Hepatic stellate cell (primary cell): ENCODE measurements at places on chromosomes 4 and X.
A peak's percentile ranks its signal among the peaks of the same experiment; 100 is the strongest.

- DNase-seq, result peak; percentile 87
These were observed at the start of gene ACSL1 for GRCh38 chr4:184825896-184826690. TSS of gene ACSL1 (minus strand) at chr4:184825968. CDS start at chr4:184803514, 22,454 bp downstream.

DNA sequence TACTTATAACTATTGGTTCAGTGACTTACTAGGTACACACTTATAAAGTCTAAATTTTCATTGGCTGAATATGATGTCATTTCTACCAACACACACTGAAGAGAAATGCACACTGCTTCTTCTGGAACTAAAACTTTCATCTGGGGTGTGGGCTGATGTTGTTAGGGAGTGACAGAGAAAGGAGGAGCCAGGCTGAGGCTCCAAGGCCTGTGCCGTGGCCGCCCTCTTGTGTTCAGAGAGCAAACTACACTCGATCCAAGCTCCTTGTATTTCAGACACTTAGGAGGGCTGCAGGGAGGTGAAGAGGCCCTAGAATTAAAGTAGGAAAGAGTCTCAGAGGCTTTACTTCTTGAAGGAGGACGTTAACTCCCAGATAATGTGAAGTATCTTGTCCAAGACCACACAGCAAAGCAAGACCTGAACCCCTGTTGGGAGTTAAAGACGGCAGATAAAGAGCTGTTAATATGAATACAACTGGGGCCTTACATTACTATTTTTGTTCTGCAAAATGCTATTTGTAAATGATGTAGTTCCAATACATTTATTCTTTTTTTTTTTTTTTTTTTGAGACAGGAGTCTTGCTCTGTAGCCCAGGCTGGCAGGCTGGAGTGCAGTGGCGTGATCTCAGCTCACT, 137.5 kb downstream of the AFAP1 start:
- peak; percentile 89 for DNase-seq

DNA sequence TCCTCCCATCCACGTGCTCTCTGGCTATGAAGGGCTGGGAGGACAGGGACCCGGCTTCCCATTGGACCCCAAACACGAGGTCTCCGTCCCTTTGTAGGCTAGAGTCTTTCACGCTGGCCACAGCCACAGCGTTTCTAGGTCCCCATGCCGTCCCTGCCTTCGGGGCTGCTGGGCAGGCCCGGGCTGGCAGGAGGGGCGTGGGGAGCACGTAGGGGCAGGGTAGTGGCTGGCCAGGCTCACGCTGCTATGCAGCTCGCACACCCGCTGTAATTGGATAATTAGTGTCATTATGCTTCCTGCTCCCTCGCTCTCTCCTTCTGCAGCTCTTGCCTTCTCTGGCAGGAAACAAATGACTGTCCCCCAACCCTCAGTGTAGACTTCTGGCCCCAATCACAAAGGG, 9.8 kb downstream of the ATP2B3 start:
- DNase-seq, result no peak

GRCh38 chr4:177190995-177191580, 118.6 kb upstream of the NEIL3 start:
- peak; percentile 21 for DNase-seq

DNA sequence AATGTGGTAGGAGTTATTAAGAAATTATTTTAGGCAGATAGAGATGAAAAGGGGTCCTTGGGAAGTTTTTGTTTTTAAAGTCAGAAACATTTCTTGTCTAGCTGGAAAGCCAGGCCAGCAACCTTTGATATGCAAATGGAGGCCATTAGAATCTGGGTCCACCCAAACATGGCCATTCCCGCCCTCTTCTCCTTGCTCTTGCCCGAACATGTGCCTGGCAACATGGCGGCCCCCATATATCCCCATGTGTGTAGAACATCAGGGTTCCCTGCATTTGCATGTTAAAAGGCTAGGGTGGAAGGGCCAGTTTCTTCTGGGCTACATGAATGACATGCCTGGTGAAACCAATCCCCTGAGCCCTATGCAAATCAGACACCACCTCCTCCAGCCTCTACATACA, 80.7 kb upstream of the PLAC8 start:
- no peak for DNase-seq

- DNase-seq, result no peak
These were observed 240.2 kb upstream of the F9 start for GRCh38 chrX:139290310-139290709.

DNA sequence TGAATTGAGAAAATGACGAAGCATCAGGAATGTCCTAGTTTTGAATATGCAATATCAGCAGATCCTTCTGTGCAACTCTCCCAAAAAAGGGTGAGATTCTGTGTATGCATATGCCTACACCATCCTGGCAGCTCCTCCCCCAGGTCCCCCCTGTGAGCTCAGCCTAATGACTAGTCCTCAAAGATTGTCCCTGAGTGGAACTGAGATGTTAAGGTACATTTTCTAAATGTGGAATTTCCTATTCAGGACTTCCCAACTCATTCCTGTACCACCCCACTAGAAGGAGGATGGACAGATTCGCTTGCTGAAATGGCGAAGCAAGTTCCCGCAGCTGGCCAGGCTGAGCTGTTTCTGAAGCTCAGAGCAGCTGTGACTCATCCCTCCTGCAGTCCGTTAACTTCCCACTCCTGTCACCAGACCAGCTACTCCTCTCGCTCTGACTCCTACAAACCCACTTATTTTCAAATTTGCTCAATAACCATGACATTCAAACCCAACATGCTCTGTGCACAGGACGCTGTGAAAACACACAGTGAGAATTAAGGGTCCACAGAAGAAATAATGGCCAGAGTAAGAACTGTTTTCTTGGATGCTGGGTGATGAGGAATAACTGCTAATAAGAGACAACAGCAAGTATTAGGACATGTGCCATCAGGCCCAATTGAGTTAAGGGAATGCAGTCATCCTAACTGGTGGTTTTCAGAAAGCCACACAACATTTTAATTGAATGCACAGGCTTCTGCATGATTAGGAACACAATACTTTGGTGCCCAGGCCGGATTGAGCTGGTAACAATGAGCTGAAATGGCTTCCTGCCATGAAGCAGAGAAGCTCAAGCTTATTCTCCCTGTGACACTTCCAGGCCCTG, 40.0 kb upstream of the IRF2 start:
- peak; percentile 94 for DNase-seq

DNA sequence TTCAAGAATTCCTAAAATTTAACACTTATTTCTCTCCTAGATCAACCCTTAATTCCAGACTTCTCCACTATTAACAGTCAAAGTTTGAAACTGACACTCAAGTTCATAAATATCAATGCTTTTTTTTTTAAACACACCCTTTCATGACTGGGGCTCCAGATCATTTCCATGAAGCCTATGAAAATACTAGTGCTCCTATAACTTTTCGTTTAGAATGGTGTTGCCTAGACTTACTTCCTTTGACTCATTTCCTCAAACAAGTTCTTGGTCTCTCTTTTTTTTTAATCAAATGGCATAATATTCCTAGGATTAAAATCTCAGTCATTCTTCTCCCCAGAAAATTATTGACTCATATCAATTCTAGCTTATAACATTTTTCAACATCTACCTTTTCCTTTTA, 13.1 kb downstream of the ZMAT1 start:
- DNase-seq, result no peak

- DNase-seq, result no peak
These were observed 15.6 kb upstream of the EXOSC9 start for GRCh38 chr4:121785479-121785878.

DNA sequence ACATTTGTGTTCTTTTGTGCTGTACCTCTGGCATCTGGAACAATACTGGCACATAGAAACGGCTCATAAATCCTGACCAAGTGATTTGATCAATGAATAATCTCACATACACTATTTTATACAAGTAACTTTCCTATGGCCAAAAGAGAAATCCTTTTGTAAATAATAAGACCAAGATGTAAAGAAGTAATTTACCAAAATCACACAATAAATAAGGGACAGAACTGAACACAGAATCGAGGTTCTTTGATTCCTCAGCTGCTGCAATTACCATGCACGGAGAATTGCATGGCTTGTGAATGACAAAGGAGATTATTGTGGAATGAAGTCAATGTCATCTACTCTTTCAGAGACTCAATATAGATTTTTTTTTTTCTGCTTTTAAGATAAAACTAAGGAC, 576.8 kb upstream of the SMIM31 start:
- DNase-seq, result no peak

DNA sequence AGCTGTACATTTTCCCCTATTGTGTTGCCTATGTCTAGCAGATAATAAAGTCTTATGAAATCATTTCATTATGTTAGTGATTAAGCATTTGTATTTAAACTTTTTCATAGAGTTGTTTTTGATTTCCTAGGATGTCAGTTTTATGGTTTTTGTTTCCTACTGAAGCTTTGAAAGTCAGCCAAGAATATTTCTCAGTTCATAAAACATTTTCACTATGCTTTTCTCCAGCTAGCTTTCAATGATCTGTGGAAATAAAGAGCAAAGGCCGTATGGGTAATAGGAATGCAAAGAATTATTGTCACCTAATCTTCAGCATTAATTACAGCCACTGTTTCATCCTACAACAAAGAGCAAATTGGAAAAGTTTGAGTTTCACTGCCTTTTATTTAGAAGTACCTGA, 145.7 kb upstream of the NUDT6 start:
- DNase-seq, result no peak

GRCh38 chr4:48193921-48194468, 59.9 kb upstream of the TXK start:
- DNase-seq, result no peak

- peak; percentile 36 for DNase-seq
These were observed 28.1 kb downstream of the SLC25A43 start for GRCh38 chrX:119427024-119427794.

GRCh38 chr4:152937336-152938236, 1.5 kb downstream of the FHDC1 start:
- peak; percentile 36 for DNase-seq

DNA sequence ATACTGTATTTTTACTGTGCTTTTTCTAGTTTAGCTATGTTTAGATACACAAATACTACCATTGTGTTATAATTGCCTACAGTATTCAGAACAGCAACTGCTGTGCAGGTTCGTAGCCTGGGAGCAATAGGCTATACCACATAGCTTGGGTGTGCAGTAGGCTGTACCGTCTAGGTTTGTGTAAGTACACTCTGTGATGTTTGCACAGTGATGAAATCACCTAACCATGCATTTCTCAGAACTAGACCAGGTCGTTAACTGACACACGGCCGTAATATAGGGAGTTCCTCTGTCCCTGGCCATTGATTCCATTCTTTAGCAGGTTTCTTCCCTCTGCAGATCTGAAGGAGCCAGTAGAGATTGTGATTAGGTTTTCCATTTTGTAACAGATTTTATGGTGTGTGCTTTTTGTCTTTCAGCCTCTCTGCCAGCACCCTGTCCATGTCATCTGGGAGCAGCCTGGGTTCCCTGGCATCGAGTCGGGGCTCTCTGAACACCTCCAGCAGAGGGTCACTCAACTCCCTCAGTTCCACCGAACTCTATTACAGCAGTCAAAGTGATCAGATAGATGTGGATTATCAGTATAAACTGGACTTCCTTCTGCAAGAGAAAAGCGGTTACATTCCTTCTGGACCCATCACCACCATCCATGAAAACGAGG, 59.5 kb downstream of the CLDN22 start:
- DNase-seq, result no peak

DNA sequence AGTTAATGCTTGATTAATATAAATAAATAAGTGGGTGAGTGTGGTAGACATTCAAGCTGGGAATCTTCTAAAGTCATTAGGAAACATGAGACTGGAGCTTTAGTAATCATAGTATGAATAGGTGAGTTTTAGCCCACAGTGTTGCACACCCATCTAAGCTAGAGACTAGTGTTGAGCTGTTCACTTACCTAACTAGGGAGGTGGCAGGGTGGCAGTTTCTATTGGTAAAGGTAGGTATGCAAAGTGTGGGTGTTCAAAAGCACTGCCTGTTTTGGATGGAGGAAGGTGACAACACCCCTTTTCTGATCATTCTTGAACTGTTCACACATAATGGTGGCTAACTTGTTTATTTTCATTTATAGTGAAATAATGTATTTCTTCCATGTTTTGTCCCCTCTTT, 41.3 kb downstream of the PLS3 start:
- no peak for DNase-seq

DNA sequence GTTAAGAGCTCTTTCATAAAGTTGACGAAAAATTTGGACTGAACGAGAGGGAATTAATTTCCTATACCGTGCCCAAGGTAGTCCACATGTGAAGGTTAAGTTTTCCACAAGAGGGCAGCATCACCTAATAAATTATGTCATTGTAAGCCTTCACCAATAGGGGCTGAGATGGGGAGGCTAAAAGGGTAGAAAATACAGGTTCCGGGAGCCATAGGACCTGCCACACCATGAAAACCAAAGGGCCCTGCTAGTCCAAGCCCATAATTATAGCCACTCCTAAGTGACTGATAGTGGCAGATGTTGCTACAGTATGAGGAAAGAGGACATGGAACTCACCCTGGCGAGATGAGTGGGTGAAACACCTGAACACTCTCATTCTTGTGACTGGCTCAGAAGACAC, 122.2 kb downstream of the SHROOM4 start:
- DNase-seq, result peak; percentile 22

GRCh38 chr4:146349306-146349705, 135.0 kb downstream of the REELD1 start:
- no peak for DNase-seq

GRCh38 chr4:98673288-98673644, 14.9 kb upstream of the TSPAN5 start:
- no peak for DNase-seq

- DNase-seq, result no peak
These were observed 4.8 kb downstream of the PRAF2 start for GRCh38 chrX:49069038-49069437.

DNA sequence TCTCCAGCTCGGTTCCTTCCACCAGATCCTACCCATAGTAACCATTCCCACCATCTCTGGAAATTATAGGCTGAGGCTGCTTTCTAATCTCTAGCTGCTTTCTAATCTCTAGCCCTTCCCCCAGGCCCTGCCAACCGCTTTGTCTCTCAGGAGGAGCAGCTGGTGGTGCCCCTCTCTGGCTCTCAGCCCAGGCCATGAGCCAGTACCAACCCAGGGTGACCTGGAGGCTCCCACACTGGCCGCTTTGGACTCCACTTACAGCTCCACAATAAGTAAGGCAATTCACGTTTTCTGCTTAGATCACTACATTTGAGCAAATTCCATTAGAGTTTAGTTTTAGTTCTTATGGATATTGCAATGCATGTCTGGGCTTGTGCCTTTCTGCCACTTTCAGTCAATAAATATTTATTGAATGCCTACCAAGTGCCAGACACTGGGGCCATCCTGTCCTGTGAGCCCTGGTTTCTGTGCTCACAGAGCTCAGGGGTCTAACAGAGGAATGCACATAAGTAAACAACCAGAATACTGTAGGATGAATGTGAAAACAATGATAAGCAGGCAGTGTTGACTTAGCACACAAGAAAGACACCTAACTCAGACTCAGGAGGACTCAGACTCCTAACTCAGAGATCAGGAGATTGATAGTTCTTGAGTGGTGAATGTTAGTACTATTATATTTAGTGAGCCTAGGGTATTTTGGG, 38.9 kb downstream of the SMC1A start:
- DNase-seq, result no peak

- peak; percentile 90 for DNase-seq
These were observed at the start of gene FNIP2 for GRCh38 chr4:158768555-158769174. TSS of gene FNIP2 (plus strand) at chr4:158769026. CDS start at chr4:158769213, 187 bp downstream.
